ENCODE measurements at places on chromosomes 5 and 9.

GRCh38 chr5:88602584-88602983, 280.4 kb downstream of the MEF2C start:
- no peak for DNase-seq

GRCh38 chr9:23723672-23724071, 102.4 kb downstream of the ELAVL2 start:
- no peak for DNase-seq

DNA sequence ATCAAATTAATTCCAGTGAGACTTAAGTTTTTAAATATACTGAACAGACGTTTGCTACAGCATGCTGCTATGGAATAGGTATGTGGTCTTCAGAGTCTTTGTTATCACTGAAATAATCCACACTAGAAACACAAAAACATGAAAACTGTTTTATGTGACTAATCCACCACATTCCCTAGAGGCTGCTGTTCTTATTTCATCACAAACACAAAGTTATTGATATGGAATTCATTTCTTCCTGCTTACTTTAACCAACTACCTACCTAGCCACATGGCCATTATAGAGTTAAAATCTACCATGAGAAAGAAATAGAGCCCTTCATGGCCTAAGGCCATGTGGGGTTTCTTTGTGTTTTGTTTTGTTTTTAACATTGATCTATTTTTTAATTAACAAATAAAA, 232.3 kb upstream of the PTGER4 start:
- DNase-seq: no peak

DNA sequence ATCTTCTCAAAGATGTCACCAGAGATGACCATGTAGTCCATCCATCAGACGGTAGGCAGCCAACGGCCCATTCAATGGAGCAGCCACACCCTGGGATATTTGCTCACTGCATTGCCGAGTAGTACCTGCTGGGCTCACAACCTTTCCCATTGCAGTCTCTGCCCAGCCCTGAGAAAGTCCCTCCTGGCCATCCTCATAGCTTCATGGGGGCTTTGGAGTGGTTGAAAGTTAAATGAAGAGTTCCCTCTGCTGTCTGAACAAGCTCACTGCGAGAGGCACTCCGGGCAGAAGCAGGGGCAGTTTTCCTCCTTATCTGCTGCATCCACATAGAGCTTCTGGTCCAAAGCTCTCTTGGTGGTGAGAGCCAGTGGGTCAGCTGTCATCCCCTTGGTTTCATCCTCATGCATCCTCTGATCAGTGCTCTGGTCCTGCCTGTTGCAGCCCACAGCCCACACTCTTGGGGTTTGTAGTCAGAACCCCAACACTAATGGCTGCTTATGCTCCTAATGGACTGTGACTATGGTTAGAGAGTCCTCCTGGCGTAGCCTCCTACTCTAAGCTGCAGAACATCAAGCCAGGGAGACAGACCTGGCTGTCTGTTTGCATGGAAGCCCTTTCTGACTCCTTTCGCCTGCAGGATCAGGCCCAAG, 23.3 kb downstream of the TNFSF8 start:
- DNase-seq: peak; percentile 34

DNA sequence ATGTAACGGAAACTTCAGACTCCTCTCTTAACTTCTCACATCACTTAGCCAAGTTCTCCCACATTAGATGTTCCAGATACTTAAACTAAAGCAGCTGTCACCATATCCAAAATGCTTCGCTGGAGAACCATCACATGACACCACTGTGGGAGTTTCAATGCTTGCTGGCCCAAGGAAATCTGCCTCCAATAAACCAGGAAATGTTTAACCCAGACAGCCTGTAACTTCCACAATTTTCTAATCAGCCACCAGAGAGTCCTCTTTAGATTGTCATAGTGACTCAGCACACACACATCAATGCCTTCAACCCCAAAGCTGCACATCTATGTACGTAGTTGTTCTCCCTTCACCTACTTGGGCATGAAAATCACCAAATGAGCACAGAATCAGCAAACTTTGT, 118.7 kb downstream of the LPAR1 start:
- peak; percentile 83 for DNase-seq

- DNase-seq: no peak
These were observed 41.5 kb downstream of the TENT4A start for GRCh38 chr5:6754766-6755165.
